ENCODE measurements at places on chromosomes 16 and 17. TPM values are rescaled to one million over a fixed set of nuclear protein-coding genes. Genes with fewer than 3 reads are reported as not detected.

The TLCD2 gene
- 5.3 TPM for total RNA-seq

The TBC1D26 gene
- not detected for total RNA-seq

The TBC1D3C gene
- total RNA-seq, result not detected

The NLRP1 gene
- total RNA-seq, result 41.7 TPM

The MFAP4 gene
- total RNA-seq, result 4.0 TPM

The FBXL16 gene
- total RNA-seq, result not detected

The LHX1 gene
- total RNA-seq, result not detected

The NGFR gene
- total RNA-seq, result not detected

The NFAT5 gene
- total RNA-seq, result 46.4 TPM

The CCL16 gene
- total RNA-seq, result not detected

The CFAP97D1 gene
- not detected for total RNA-seq

The TOB1 gene
- total RNA-seq, result 20.8 TPM

The KRTAP4-6 gene
- not detected for total RNA-seq

The CES4A gene
- 2.7 TPM for total RNA-seq

The STAC2 gene
- not detected for total RNA-seq

The B3GNT9 gene
- 63.7 TPM for total RNA-seq

The GUCY2D gene
- not detected for total RNA-seq

The KRT39 gene
- total RNA-seq, result 0.43 TPM

The KRTAP1-5 gene
- total RNA-seq, result 14.2 TPM

The MT1M gene
- total RNA-seq, result 0.88 TPM

The LITAFD gene
- not detected for total RNA-seq

The TBC1D3G gene
- total RNA-seq, result not detected

The KRT33A gene
- total RNA-seq, result not detected

The TPSG1 gene
- not detected for total RNA-seq

The SCARF1 gene
- 0.44 TPM for total RNA-seq

The FBXW10 gene
- total RNA-seq, result under 0.01 TPM

The BICDL2 gene
- under 0.01 TPM for total RNA-seq

The SP6 gene
- 0.22 TPM for total RNA-seq

The MEIOC gene
- total RNA-seq, result not detected

The GPRC5C gene
- 0.72 TPM for total RNA-seq

The HS3ST2 gene
- total RNA-seq, result not detected

The ST6GALNAC2 gene
- 1.3 TPM for total RNA-seq

The TNP2 gene
- not detected for total RNA-seq
